ENCODE measurements at places on chromosomes 4 and X. TPM values are rescaled to one million over a fixed set of nuclear protein-coding genes. Genes with fewer than 3 reads are reported as not detected.

GRCh38 chr4:151753056-151753455 lies 7.8 kb downstream of the GATB start:
- DNase-seq = no peak

DNA sequence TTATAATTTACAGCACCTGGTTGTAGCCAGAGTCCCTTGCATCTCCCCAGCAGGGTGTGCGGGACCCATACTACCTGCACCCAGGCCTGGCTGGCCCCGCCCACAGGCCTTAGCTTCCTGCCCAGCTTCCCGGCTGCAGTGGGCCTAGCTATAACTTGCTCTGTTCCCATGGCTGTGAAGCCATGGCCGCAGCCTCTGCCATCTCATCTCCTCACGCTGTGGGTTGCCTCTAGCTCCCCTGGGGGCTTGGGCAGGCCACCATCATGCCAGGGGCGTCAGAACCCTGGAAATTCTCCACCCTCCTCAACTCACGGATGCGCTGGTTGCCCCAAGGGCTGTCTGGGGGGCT lies 26.1 kb upstream of the SORBS2 start:
- no peak for DNase-seq

DNA sequence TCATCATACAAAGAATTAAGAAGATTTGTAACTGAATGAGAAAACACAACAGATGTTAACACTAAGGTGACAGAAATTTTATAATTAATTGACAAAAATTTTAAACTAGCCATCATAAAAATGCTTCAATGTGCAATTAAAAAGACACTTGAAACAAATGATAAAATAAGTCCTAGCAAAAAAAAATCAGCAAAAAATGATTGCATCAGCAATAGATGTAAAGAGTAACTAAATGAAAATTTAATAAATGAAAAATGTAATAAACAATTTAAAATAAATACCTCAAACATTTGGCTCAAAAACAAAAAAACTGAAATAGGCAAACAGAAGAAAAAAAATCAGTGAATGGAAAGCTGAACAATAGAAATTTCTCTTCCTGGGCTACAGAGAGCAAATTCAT lies 380.7 kb upstream of the GALNTL6 start:
- no peak for DNase-seq

DNA sequence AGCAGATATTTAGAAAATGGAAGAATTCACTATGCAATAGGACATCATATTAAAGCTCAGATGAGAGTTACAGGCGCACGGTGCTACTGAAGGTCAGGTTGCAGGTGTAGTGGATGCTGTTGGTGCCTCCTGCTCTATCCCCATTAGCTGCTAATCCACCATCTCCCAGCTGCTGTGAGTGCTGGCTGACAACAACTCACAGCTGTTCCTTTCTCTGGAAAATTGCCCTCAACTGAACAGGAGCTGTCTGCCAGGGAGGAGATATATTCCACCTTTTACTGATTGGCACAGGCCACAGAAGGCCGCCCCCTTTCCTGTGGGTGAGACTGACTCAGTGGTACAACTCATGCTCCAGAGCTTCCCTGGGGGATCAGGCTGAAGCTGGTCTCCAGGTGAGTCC lies 48.7 kb downstream of the UCHL1 start:
- no peak for DNase-seq

DNA sequence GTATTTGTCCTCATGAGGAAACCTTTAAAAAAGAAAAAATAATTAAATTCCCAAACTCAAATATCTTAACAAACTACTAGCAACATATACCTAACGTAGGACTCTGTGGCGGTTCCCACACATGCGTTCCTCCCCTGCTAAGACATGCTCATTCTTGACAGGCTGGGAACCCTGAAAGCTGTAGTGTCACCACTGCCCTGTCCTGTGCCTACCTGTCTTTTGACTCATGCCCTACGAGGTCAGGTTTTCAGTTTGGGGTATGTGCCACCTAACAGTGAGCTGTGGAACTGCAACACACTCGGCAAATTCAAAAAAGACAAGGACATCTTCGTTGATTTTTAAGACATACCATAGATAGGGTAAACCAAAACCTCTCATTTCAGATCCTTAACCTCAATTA lies 17.8 kb downstream of the IDS start:
- DNase-seq = no peak

GRCh38 chrX:1355131-1356046 lies 18.8 kb downstream of the IL3RA start:
- no peak for DNase-seq

- no peak for DNase-seq
These were observed 8.4 kb upstream of the VSIG1 start for GRCh38 chrX:108036298-108036973.

The PRDM5 gene
- 14.3 TPM for total RNA-seq

DNA sequence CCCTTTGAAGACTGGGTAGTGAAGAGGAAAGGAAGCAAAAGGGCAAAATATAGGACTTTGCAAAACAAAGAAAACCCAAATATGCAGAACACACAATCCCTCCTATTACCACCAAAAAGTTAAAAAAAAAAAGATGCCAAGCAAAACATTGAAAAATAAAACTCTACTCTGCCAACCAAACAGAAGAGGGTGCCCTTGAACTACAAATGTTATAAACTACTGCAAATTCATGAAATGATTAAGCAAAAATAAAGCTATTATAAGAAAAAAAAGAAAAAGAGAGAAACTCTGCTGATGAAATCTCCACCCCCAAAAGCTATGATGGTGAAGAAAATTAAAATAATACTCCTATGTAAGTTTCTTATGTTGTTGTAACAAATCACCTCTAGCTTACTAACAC lies 168.5 kb upstream of the STK26 start:
- no peak for DNase-seq
